ENCODE measurements at places on chromosomes 1 and 21. TPM values are rescaled to one million over a fixed set of nuclear protein-coding genes. Genes with fewer than 3 reads are reported as not detected.

DNA sequence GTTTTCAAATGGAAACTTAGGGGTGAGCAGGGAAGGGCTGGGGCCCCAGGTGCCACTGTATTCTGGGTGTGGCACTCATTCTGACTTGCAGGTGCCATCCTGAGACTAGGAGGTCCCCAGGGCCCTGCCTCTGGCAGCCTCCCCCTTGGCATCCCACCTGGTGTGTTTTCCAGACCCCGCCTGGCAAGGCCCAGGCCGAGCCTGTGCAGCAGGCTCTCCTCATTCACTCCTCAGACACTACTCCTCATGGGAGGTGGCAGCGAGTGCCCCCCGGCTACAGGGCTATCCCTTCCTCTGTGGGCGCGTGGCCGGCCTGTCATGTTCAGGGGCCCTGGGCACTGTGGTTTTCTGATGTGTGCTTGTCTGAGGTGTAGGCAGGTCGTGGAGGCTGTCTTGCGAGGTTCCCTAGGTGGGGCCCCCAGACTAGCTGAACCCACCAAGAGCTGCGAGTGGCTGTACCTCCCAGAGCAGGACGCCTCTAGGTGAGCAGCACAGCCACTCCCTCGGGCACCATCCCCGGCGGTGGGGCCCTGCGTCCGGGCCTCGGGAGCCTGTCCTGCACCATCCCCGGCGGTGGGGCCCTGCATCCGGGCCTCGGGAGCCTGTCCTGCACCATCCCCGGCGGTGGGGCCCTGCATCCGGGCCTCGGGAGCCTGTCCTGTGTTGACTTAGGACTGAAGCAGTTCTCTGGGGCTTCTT, 13.2 kb downstream of the SLX9 start:
- DNase-seq: no peak

DNA sequence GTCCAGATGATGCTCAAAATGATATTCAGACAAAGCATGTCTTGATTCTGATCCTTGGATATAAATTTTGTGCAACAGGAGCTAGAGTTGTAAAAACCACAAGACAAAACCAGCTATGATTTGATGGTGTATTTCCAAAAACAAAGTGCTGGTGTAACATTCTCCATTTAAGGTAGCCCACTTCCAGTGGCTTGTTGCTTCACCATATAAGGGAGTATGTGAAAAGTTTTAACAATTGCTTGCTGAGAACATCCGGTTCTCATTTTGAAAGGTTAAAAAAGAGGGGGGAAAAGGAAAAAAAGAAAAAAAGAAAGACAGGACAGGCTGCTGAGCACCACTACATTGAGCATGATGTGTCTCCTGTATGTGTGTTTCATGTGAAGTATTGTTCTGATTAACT, 123.6 kb downstream of the MACF1 start:
- no peak for DNase-seq

DNA sequence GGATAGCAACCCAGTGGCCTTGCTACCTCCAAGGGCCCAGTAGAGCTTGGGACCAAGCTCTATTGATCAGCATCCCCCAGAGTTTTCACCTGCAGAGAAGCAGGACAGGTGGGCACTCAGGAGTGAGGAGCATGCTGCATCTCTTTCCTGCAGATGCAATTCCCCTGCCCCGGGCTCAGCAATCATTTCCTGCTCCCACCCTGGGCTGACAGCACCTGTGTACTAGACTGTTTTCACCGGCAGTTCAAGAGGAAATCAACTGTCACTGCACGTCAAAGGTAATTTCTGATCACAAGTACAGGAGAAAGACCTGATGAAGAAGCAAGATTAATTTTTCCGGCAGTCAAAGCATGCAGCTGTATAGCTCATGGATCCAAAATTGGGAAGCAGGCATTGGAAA, 8.8 kb upstream of the NT5C1A start:
- DNase-seq: no peak

GRCh38 chr1:9858293-9859035, 34.7 kb upstream of the CLSTN1 start:
- DNase-seq: no peak

DNA sequence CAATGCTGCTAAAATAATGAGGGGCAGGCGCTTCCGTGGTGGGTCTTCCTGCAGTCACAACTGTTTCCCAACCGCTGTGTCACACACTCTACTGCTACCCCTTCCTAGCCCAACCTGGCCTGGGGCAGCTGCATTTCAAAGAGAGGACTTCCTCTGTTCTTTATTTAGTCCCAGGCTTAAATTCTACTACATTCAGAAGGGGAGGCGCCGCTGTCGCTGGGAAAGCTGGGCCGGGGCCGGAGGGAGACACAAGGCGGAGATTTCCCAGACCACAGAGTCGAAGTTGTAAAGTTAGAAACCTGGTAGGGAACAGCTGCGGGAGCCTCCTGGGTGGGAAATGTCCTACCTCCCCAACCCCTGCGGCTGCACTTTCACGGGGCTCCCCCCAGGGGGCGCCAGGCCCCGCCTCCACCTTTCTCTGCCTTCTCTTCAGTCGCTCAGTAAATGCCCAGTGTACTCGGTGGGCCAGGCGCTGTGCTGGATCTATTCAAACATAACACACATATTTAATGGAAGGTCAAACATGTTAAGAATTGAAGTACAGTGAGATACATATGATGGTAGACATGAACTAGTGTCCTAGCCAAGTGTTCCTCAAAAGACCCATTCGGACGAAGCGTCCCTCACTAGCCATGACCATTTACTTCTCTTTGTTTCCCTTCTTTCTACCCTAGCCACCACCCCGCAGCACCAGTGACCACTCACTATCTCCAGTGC, 23.1 kb downstream of the DYRK3 start:
- no peak for DNase-seq

DNA sequence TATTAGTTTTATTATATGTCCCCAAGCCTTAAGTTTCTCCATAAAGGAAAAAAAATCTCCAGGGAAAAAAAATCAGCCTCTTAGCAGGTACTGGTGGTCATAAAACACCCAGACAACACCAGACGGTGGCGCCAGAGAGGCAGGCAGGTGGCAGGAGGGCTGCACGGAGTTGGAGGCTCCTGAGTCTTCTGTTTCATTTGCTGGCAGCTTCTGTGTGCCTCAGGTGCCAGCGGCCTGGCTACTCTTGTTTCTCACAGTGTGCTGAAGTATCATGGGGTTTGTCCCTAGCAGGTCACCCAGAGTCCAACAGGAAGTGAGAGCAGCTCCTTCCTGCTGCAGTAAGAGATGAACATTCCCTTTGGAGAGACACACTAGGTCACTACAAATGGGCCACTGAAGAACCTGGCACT, 123.3 kb upstream of the GADD45A start:
- DNase-seq: no peak

AIM2 gene
- total RNA-seq: 0.29 TPM

- DNase-seq: no peak
These were observed 25.7 kb downstream of the KCNK1 start for GRCh38 chr1:233639611-233640010.

RGS8 gene
- total RNA-seq: not detected

DNA sequence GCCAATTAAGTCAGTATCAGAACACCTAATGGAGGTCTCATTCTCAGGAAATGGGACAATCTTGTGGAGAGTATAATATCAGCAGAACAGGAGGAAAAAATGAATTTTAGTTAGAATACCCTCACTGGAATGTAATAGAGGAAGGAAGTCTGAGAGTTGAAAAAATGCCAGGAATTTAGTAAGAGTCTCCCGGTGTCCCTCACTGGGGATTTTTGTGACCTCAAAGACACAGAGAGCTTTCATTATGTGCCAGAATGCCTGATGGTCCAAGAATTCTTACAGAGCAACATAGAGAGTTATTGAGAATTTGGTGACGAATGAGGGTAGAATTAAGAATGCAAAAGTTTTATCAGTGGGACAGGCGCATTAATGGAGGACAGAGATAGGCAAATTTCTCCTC, 443.5 kb upstream of the B3GALT2 start:
- DNase-seq: no peak

GRCh38 chr1:94866164-94866807, 46.1 kb downstream of the SLC44A3 start:
- no peak for DNase-seq

CD1D gene
- total RNA-seq: 0.72 TPM

GRCh38 chr1:48687282-48688045, 89.2 kb downstream of the BEND5 start:
- no peak for DNase-seq

GRCh38 chr1:41641941-41642527, 157.6 kb upstream of the EDN2 start:
- no peak for DNase-seq

- no peak for DNase-seq
These were observed 34.4 kb downstream of the ZSWIM5 start for GRCh38 chr1:45172005-45172404.

- no peak for DNase-seq
These were observed 40.8 kb downstream of the DSTYK start for GRCh38 chr1:205170532-205171269.

- no peak for DNase-seq
These were observed 23.0 kb downstream of the CHD5 start for GRCh38 chr1:6157132-6157527.

- no peak for DNase-seq
These were observed 6.0 kb upstream of the LRRC71 start for GRCh38 chr1:156914440-156914856.

DNA sequence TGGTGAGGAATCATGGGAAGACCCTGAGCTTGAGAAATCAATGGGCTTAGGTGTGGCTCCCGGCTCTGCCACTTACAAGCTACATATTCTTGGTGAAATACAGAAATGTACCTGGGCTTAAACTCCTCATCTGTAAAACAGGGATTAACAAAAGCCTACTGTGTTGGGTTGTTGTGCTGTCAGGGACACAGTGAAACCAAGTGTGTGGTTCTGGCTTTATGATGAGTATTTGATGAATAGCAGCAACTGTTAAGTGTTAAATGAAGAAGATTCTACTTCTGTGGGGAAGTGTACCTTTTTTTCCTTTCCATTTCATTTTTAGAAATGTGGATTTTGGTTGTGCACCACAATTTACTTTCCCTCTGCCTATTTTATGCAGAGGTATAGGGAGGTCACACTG, 41.1 kb upstream of the DUSP10 start:
- no peak for DNase-seq

- no peak for DNase-seq
These were observed 925 bp upstream of the ARHGEF10L start for GRCh38 chr1:17538428-17539117.

KMO gene
- total RNA-seq: 1.0 TPM

VCAM1 gene
- total RNA-seq: 14.0 TPM

- no peak for DNase-seq
These were observed 34.2 kb upstream of the LRRC8C start for GRCh38 chr1:89598450-89599331.

DNA sequence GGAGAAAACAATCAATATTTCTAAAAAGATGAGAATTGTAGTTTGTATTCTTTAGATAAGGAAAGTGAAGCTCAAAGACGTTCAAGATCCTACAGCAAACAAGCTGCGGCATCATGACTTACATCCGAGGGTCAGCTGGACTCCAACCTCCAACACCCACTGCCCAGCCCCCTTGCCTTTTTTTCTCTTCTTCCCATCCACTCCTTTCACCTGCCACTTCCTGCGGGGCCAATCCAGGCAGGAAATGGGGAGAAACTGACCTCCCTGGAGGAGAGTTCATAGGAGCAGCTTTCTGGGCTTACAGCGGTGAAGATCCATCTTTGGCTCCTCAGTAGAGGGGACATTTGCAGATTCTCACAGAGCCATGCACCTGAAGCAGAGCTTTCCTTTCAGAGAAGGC, 361.5 kb downstream of the PTPRU start:
- no peak for DNase-seq

- no peak for DNase-seq
These were observed 148.5 kb downstream of the TENT5C start for GRCh38 chr1:117754061-117754969.

DNA sequence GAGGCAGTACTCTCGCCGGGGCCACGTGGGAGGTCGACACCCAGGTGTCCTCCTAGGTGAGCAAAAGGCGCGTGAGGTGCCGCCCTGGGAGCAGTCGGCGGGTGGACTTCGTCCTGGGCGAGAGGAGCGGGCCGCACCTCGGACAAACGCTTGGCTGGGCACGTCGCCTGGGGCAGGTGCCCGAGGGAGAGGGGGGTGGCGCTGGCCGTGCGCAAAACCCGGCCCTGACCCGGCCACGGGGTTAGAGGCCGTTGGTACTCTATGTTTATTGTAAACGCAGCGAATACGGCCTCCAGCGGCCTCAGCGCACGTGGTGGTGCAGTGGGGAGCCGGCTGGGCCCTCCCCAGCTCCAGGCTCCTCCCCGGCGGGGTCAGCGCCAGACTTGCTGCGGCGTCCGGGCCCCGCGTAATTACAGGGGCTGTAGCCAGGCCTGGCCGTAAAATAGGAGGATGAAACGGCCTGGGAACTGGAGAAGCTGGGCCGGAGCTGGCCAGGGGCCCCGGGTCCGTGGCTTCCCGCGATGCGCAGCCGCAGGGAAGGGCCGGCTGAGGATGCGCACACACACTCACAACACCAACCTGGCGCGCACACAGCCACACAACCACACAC, 1.6 kb upstream of the EFNA1 start:
- DNase-seq: no peak

GREM2 gene
- total RNA-seq: not detected

DNA sequence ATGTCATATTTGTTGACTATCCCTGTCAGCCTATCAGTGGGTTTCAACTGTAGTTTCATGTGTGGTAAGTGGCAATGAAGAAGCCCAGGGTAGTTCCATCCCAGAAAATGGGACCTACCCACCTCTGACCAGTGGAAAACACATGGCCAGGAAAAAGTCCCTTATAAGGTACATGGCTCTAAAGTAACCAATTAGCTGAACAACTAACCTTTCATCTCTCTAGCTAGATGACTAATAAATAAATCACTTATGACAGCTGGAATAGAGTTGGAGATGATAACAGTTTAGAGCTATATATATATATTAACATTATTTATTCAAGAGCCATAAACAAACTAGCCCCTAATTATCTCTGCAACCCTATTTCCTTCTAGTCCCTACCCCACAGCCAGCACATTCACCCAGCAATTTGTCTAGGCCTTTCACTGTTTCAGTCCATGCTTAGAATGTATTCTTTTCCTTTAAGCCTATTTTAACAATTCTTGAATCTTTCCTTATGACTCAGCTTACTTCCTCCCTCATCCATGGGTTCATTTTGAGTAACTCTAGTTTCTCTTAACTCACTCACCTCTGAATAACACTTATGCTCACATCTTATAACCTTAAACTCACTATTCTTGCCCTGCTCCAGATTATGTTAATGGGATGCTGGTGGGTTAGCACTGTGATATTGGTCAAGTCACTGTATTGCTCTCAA, 83.7 kb downstream of the TNFSF18 start:
- no peak for DNase-seq

DNA sequence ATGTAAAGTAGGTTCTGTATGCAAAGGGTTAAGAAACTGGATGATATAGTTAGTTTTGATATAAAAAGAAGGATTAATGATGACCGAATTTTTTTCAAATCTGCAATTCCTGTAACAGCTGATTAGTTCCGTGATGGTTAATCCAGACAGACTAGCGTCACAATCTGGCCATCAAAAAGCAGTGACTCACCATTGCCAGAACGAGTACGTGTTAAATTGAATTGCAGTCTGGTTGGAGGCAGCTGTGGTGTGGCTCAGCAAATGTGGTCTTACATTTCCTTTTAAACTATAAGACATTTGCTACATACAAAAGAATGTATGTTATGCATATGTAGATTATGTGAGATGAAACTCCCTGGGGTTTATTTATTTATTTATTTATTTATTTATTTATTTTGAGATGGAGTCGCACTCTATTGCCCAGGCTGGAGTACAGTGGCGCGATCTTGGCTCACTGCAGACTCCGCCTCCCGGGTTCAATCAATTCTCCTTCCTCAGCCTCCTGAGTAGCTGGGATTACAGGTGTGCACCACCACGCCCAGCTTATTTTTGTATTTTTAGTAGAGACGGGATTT, 139.8 kb downstream of the RYR2 start:
- no peak for DNase-seq

GRCh38 chr21:24727803-24728440, 879.4 kb downstream of the MRPL39 start:
- DNase-seq: peak; percentile 54

MPZ gene
- 1.2 TPM for total RNA-seq

Measured in epithelial cell of proximal tubule (primary cell).